GM03348 (cell line): ENCODE measurements at places on chromosomes 3 and 15.

DNA sequence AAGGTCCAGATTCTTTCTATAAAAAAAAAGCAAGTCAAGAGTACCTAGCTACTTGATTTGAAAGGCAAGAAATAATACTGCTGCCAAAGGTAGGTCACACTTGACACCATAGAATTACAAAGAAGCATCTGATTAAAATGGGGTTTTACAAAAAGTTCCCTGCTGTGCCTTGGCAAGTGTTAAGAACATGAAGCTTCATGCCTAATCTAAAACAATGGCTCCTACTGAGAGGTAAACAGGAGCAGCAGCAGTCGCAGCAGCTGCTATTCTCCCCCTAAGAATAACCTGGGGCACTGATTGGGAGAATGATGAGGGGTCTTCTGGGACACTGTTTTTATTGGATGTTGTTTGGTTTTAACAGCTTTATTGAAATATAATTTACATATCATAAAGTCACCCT, 14.1 kb downstream of the UBP1 start:
- DNase-seq, result no peak

- DNase-seq, result no peak
Measured at GRCh38 chr3:57675530-57675929, 17.3 kb downstream of the DENND6A start.

GRCh38 chr3:72163809-72164634, 379.1 kb upstream of the PROK2 start:
- no peak for DNase-seq

- no peak for DNase-seq
Measured at GRCh38 chr3:46575577-46576222, 9.6 kb upstream of the LRRC2 start.

- no peak for DNase-seq
Measured at GRCh38 chr3:159030886-159031679, 229.2 kb downstream of the MFSD1 start.

GRCh38 chr3:64827431-64827830, 139.6 kb upstream of the ADAMTS9 start:
- no peak for DNase-seq

DNA sequence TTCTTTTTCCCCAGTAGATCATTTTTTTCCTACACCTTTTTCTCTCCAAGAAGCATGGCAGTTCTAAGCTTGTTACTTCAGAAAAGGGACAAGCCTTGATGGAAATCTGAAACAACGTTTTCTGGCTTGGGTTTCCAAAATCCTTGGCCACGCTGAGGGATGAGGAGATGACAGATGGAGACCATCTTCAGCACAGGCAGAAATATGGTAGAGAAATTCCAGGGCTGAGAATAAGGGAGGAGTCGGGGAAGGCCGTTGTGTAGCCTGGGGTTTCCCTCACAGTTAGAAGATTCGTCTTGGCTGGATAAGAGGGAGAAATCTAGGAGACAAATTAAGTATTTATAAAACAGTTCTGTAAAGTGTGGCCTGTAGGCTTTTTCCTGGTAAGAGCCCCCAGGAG, 33.9 kb upstream of the STT3B start:
- DNase-seq, result no peak

- DNase-seq, result no peak
Measured at GRCh38 chr3:44961888-44962287, 14.1 kb downstream of the ZDHHC3 start.

DNA sequence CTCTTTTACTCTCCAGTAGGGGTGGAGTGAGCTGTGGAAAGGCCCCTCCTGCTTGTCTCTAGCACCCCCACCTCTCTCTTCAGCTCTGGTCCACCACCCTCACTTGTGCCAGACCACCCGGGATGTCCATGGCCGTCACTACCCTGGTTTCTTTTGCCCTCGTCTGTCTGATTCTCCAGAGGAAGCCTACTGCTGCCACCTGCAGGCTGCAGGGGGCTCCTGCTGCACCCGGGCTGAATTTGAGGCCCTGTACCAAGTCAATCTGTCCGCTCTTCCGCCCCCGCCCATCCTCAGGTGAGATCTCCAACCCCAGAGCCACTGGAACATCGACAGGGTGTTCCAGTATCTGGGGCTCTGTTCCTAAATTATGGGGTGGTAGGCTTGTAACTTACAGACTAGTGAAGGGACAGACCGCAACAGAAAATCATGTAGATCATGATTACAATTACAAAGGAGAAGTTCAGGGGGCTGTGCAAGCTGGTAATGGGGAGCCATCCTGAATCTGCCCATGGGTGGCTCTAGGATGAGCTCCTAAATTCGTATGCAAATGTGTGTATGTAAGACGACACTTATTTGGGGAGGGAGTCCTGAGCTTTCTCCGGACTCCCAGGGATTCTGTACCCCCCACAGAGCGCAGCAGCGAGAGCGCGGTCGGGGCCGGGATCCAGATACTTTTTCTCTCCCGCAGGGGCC, 683 bp upstream of the UNC45A start:
- DNase-seq, result peak; percentile 90

DNA sequence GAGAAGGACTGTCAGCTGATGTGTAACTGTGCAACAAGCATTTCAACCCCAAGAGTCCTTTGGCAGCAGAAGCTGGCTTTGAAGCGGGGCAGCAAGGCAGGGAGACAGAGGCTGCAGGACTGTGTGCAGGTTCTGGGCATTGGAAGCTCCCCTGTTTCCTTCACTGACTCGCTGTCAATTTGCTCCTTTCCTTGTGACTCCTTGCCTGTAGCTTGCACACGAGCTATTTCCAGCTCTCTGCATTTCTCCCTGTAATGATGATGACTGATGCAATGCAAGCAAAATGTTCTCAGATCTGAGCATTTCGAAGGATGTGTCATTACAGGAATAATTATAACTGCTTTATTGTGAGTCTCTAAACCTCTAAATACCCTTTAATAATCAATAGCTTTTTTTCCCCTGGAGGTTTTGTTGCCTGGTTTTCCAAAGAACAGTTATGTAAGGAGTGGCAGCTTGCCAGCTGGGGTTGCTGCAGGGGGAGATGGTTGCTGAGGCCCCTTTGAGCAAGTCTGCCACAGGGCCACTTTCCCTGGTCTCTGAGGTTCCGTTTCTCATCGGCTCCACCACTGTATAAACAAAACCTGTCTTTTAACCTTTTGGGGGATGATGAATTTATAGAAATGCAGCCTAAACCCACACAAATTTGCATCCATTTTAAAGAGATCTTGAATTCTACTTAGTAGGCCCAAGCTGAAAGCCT, 2.8 kb downstream of the APOD start:
- DNase-seq, result peak; percentile 54

DNA sequence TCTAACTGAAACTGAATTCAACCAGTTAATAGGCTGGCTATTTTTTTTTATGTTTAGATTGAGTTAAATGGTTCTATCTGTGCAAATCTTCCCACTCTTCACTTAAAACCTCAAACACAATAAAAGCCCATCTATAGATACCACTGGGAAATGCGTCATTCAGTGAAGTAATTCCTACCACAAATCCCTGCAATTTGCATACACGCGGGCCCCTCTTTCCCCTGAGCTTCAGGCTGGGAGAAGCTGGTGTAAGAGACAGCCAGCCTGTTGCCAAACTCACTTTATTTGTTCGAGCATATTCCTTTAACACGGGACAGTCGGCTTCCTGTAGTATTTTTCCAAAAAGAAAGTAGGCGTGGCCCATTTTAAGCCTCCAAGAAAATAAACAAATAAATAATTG, 26.0 kb upstream of the MCTP2 start:
- DNase-seq, result no peak
